Naive B cell (primary cell): ENCODE measurements at places on chromosomes 3 and 15.

DNA sequence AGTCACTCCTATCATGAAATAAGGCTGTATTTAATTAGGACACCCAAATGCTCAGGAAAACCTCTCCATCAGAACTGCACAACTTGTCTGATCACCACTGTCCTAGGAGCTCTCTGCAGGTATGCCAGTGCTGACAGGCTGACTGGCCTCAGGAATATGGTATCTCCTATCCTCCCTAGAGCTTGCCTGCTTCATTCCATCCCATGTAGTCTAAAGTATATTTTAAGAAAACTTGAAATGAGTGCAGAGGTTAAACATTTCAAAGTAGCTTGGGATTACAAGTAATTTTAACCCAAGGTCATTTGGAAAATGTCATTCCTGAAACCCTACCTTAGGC lies 23.7 kb downstream of the FILIP1L start:
- H3K27ac ChIP-seq = no peak overlapping the region
- no peaks in the 10 kb centered on the region for H3K27me3 ChIP-seq
- peaks cover 7% of the 10 kb centered on the region for H3K4me1 ChIP-seq
- DNase-seq = no peak
- no peaks in the 10 kb centered on the region for H3K36me3 ChIP-seq

DNA sequence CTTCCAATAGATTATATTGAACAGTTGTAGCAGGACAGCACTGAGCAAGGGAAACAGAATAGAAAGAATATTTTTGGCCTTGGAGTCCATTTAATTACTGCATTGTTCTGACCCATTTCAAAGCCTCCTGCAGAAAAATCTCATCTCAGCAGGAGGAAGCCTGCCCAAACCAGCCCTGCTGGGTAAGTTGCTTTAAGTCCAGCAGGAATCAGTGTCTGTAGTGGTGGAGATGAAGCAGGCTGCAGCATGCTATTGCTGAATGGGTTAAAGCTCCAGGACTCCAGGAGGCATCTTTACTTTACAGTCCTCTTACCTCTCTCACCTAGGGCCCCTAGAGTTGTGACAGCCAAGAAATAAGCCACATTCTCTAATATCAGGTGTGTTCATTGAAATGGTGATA lies 380.3 kb upstream of the THBS1 start:
- DNase-seq = no peak
- peaks cover 5% of the 10 kb centered on the region for H3K27me3 ChIP-seq
- no peaks in the 10 kb centered on the region for H3K36me3 ChIP-seq
- H3K4me1 ChIP-seq = no peaks in the 10 kb centered on the region
- no peak overlapping the region for H3K4me3 ChIP-seq

DNA sequence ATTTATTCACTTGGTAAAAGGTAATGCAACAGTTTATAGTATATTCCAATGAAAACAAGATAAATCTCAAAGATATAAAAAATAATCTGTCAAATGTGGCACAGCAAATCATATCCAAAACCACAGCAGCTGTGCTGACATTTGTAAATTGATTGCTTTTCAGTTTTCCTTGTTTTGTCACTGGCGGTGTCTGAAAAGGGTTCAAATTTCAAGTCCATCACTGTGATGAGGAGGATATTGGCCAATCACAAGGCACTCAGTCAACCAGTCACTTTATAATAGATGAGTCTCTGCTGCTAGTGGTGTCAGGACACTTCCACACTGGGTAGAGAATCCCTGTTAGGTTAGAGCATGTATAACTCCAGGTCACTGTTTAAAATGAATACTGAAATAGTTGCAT lies 154.8 kb downstream of the SLC9A9 start:
- H3K27ac ChIP-seq = no peak overlapping the region
- H3K36me3 ChIP-seq = peaks cover 12% of the 10 kb centered on the region
- no peak overlapping the region for H3K4me3 ChIP-seq
- no peak for DNase-seq
- H3K27me3 ChIP-seq = no peaks in the 10 kb centered on the region
- H3K4me1 ChIP-seq = no peaks in the 10 kb centered on the region

DNA sequence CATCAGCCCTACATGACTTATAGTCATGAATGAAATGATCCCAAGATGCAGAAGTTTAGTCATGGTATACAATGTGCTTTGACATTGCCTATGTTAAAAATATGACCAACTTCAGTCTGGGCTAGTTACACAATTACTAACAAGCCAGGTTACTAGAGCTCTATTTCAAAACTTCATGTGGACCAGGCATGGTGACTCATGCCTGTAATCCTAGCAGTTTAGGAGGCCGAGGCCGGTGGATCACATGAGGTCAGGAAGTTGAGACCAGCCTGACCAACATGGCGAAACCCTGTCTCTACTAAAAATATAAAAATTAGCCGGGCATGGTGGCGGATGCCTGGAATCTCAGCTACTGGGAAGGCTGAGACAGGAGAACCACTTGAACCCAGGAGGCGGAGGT lies 613.0 kb downstream of the CADM2 start:
- no peak for DNase-seq
- no peaks in the 10 kb centered on the region for H3K4me1 ChIP-seq
- no peak overlapping the region for H3K27ac ChIP-seq
- H3K27me3 ChIP-seq = no peaks in the 10 kb centered on the region
- no peak overlapping the region for H3K4me3 ChIP-seq
- no peaks in the 10 kb centered on the region for H3K36me3 ChIP-seq

GRCh38 chr3:64209866-64210621 lies 15.2 kb downstream of the PRICKLE2 start:
- no peaks in the 10 kb centered on the region for H3K27me3 ChIP-seq
- H3K4me1 ChIP-seq = no peaks in the 10 kb centered on the region
- H3K27ac ChIP-seq = no peak overlapping the region

DNA sequence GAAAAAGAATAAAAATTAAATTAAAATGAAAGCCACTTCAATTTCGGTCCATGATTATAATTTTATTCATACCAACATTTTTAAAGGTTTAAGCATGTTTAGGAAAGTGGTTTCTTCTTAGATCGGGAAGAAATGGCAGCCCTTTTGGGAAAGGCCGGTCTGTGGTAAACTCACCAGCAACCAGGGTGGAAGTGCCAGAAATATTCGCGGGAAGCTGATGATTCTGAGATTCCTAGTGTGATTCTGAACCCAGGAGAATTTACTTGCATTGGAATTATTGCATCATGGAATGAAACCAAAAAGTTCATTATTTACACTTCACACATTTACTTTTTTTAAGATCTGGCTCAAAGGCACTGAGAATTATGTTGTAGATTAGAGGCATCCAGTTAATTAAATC lies 97.2 kb upstream of the CCNL1 start:
- no peak overlapping the region for H3K4me3 ChIP-seq
- H3K4me1 ChIP-seq = no peaks in the 10 kb centered on the region
- peaks cover 10% of the 10 kb centered on the region for H3K36me3 ChIP-seq
- no peaks in the 10 kb centered on the region for H3K27me3 ChIP-seq
- no peak overlapping the region for H3K27ac ChIP-seq

GRCh38 chr3:65914032-65914739 lies 124.5 kb downstream of the MAGI1 start:
- no peaks in the 10 kb centered on the region for H3K4me1 ChIP-seq
- H3K36me3 ChIP-seq = no peaks in the 10 kb centered on the region
- H3K27ac ChIP-seq = no peak overlapping the region
- H3K4me3 ChIP-seq = no peak overlapping the region

- H3K4me1 ChIP-seq = no peaks in the 10 kb centered on the region
- no peak for DNase-seq
- no peaks in the 10 kb centered on the region for H3K27me3 ChIP-seq
- no peak overlapping the region for H3K27ac ChIP-seq
- H3K36me3 ChIP-seq = no peaks in the 10 kb centered on the region
Measured at GRCh38 chr3:168260859-168261258, 165.1 kb upstream of the GOLIM4 start.
